ENCODE measurements at places on chromosomes 11 and 22.
A peak's percentile ranks its signal among the peaks of the same experiment; 100 is the strongest.

GRCh38 chr11:73141031-73141308, 1.1 kb downstream of the FCHSD2 start:
- no peak for DNase-seq

- no peak for DNase-seq
These were observed 235.3 kb downstream of the CTTN start for GRCh38 chr11:70633610-70634009.

- DNase-seq = no peak
These were observed 140.2 kb upstream of the TIMP3 start for GRCh38 chr22:32661296-32661695.

DNA sequence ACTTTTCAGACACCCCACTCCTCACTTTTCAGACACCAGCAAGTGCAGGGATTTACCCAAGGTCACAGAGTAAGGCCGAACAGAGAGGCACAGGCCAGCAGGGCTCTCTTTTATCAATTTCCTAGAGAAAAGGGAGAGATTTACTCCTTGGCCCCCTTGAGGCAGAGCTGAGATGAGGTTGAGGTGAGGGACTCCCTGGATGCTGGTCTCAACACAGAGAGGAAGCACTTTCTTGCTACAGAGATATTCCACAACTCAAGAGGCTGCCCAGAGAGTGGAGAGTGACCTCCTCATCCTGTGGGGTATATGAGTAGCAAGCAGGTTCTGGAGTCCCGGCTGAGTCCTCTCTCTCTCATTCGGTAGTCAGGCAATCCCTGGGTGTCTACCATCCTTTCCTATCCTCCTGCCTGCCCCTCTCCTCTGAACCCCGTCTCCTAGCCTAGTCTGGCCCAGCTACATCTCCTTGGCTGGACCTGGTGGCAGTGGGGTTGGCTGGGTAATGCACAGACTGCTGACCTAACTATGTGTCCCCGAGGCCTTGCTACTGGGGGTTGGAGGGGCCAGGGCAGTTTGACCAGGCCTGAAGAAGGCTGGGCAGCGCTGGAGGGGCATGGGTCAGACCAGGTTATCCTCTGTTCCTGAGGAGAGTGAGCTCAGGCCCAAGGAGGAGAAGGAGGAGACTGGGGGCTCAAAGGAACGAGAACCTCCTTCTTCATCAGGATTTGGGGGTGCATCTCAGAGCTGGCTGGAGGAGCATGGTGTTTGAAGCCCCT, 1.8 kb upstream of the ARHGEF17 start:
- DNase-seq = no peak

GRCh38 chr11:101436511-101437142, 147.2 kb downstream of the TRPC6 start:
- DNase-seq = peak; percentile 8

DNA sequence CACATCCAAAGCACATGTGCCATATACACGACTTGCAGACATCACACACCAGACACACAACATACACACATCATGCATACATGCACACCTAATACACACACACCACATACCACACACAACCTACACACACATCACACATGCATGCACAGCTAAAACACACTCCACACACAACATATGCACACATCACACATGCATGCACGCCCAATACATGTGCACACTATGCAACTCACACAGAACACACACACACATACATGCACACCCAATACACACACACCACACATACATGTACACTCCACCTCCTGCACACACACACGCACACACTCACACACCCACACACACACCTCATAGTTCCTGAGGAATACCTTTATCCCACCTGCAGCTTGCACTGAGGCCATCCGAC, 436.0 kb downstream of the MIAT start:
- no peak for DNase-seq

DNA sequence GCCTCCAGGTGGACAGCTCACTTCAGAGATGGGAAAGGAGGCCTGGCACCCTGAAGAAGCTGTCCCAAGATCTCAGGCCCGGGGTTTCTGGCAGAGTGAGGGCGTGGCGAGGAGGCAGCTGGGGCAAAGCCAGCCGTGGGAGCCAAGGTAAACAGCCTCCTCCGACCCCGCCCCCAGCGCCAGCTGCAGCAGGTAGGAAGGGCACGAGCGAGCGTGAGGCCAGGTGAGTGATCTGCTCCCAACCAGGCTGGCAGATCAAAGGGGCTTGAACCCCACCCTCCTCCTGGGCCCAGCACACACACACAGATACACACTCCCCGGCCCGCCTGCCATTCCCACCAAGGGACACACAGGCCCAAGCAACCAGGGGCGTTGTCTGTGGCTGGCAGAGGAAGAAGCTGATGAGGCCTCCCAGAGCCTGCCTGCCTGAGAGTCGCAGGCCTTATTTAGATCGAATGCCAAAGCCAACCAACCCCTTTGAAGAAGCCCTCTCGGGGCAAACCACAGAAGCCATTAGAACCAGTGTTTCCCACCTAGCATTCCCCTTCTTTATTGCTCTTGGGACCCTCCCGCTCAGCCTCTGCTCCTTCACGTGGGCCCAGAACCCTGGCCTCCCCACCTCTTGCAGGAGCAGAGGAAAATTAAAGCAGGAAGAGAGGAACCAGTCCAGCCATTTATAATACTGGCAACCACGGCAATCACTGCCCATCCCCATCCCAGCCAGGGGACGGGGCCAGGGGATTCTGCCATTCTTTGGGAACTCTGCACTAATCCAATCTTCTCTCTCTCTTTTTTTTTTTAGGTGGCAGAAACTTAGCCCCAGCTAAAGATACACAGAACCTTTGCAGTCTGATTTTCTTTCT, 5.0 kb downstream of the PDGFB start:
- DNase-seq = no peak

DNA sequence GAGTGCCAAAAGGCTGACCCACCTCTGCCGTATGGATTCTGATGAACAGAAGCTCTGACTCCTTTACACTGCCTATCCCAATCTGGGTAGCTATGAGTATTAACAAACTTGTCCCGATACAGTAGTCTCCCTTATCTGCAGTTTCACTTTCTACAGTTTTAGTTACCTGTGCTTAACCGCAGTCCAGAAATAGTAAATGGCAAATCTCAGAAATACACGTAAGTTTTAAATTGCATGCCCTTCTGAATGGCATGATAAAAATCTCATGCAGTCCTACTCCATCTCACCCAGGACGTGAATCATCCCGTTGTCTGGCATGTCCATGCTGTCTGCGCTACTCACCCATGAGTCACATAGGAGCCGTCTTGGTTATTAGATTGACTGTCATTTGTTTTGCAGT, 68.8 kb downstream of the SNX19 start:
- no peak for DNase-seq

DNA sequence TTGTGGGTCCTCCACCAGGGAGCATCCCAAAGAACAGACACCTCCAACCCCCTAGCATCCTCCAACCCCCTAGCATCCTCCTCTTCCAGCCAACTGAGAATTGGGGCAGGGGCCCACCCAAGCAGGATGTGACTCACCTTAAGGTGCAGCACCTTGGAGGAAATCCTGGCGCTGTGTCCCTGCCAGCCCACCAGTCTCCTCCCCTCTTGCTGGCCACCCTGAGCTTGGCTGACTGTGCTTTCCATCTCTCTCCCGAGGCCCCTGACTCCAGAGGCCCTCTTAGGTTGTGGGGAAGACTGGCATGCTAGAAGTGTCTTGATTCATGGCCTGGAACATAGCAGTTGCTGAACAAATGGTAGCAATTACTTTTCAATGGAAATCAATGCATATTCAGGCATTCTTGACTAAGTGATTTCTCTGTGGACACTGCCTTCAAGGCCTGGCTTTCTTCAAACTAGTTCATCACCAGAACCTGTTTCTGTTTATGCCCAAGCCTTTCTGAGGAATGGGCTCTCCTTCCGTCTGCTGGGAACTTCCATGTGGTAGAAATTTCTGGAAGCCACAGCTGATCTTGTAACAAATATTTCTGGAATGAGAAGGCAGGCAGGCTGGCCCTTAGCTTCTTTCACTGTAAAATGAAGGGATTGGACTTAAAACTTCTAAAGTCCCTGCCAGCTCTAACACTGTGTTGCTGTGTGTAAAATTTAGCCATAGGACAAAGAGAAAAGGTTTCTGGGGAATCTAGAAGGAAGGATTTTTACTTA, 60.5 kb downstream of the CEP164 start:
- DNase-seq = no peak

GRCh38 chr11:14673824-14674405, 30.3 kb downstream of the PDE3B start:
- no peak for DNase-seq

GRCh38 chr11:117095284-117096161, 2.7 kb downstream of the SIK3 start:
- no peak for DNase-seq

GRCh38 chr11:34274712-34275398, 83.0 kb downstream of the ABTB2 start:
- no peak for DNase-seq

DNA sequence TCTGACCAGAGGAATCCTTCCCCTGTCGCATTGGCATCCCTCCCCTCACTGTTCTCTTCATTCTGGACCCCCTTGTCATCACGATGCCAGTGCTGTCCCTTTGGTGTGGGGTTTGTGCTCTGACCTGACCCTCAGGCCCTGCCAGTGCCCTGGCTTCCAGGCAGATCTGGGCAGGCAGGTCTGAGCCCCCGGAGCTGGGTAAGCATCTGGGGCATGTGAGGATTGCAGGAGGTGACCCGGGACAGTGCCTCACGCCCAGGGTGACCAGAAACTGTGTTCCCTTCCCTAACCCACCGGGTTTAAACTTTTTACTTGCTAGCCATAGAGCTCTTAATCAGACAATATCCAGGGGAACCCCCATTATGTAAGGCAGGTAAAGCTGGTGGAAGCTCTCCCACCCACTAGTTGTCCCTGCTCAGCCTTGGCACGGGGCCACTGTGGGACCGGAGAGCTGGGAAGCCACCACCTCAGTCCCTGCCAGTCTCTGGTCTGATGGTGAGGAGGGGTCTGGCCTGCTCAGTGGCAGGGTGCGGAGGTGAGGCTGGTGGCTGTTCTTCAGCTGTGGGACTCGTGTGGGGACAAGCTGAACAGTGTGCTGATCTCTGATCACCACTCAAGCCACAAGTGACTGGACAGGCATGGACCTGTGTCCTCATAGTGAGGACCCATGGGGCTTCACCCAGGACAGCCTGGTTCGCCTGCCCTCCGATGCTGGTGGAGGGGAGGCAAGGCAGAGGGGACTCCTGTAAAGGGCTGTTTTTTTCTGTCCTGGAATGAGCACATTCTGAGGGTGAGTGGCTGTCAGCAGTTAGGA, 38.0 kb downstream of the BCR start:
- DNase-seq = no peak

DNA sequence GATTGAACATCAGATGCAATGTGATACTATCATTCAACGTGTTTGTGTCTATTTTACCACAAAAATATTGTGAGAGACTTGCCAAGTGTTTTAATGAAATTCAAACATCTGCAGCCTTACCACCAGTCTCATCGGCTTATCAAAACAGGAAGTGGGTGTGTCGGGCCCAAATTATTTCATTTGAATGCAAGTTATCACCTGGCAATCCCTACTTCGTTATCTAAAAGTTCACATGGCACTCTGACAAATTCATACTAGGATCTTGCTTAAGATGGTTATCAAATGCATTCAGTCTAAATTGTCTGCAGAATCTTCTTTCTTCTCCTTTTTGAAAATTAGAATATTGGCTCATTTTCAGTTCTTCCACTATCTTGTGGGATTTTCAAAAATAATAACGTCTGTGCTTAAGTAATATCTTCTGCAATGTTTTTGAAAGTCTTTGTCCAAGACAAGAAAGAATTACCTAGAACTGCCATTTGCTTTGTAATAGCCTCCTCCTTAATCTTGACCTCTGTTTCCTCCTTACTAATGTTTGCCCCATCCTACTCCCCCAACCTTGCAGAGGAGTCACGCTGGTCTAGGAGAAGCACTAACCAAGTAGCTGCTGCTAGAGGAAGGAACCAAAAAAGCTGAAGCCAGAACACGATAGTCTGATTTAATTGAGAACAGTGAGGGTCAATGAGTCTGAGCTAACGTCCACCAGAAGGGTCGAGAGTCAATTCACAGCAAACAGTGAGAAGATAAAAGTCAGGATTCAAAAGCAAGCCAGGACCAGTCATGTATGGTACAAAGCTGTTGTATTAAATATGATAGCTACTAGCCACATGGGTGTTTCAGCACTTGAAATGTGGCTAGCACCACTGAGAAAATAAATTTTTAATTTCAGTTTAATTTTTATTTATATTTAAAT, 10.2 kb upstream of the BIRC3 start:
- no peak for DNase-seq

GRCh38 chr11:67160872-67161783, 42.1 kb downstream of the KDM2A start:
- no peak for DNase-seq

DNA sequence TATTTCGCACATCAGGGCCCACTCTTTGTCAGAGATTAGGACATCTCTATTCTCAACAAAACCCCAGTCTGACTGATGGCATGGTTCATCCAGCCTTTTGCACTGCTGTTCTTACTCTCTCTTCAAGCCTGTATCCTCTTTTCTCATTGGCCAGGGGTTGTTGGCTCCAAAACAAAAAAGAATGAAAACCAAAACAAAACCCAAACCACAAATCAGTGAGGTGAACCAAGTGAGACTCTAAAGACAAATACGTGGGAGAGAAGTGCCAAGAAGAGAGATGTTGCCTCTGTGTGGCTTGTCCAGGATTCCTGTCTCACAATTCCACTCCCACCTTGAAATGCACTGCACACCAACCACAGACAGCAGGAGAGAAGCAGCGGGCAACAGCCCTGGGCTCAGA, 278.9 kb upstream of the NARS2 start:
- DNase-seq = no peak

- DNase-seq = no peak
These were observed 449 bp upstream of the TOM1 start for GRCh38 chr22:35299217-35299672.

DNA sequence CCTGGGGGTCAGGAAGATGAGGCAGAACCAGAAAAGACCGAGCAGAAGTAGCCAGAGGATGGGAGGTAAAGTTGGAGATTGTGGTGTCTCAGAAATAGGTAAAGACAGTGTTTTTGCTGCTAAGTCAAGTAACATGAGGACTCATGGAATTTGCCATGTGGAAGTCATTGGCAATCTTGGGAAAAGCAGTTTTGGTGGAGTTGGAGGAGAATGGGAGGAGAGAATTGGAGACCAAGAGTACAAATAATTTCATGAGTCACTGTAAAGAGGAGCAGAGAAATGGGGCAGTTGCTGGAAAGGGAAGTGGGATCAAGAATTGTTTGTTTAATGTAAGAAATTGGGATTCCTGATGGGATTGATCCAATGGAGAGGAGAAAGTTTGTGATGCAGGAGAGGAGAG, 111.7 kb downstream of the LRRC32 start:
- DNase-seq = no peak

DNA sequence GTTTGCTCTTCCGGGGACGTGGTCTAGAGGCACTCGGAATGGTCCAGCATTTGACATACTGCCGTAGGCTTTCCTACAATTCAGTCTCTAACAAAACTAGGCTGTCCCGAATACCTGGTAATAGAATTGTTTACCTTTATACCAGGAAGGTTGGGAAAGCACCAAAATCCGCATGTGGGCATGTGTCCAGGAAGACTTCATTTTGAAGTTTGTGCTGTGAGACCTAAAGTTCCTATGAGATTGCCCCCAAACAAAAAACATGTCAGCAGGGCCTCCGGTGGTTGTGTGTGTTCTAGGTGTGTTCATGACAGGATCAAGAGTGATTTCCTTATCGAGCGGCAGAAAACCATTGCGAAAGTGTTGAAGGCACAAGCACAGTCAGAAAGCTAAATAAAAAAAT, 26.1 kb downstream of the HSPA8 start:
- no peak for DNase-seq

Measured in stimulated activated naive CD8-positive, alpha-beta T cell treated with anti-CD3 and anti-CD28 coated beads, Interleukin-15, Interleukin-2, amounts not matched to agents 100 U/mL and 50 U/mL, for 24 hours (primary cell).